Calu3 (cell line): ENCODE measurements at places on chromosomes 3 and 15. TPM values are rescaled to one million over a fixed set of nuclear protein-coding genes. Genes with fewer than 3 reads are reported as not detected.

The RTP3 gene
- total RNA-seq, result not detected in 2 replicates

The CHCHD4 gene
- 14.3 and 16.7 TPM in 2 replicates for total RNA-seq

The TIPIN gene
- 19.8 and 27.0 TPM in 2 replicates for total RNA-seq

The CHRFAM7A gene
- 1.4 TPM in 1 of 2 replicates, not detected in the other for total RNA-seq

The MOBP gene
- total RNA-seq, result 0.57 TPM in 1 of 2 replicates, not detected in the other

The MUC13 gene
- 25.8 and 58.8 TPM in 2 replicates for total RNA-seq

The PEAK1 gene
- total RNA-seq, result 51.7 and 54.3 TPM in 2 replicates

The ETFA gene
- 230 and 252 TPM in 2 replicates for total RNA-seq

- no peak for DNase-seq
Observed at GRCh38 chr3:184082465-184082864, 14.4 kb upstream of the HTR3E start.

DNA sequence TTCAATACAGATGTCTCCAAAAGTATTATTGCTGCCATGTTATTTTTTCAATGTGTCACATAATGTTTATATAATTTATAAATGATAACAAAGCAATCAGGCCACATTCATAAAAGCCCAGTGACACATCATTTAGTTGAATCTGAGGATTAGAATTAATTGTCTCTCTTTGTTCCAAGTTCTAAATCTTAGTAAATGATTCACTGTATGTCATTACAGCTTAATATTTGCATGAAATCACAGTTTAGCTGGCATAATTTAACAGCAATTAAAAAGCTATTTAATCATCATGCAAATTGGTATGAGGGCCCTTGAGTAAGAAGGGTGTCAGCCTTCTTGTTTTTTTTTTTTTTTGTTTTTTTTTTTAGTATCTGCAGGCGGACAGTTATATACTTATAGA is 427.0 kb downstream of the EPHA6 start:
- no peak for DNase-seq

DNA sequence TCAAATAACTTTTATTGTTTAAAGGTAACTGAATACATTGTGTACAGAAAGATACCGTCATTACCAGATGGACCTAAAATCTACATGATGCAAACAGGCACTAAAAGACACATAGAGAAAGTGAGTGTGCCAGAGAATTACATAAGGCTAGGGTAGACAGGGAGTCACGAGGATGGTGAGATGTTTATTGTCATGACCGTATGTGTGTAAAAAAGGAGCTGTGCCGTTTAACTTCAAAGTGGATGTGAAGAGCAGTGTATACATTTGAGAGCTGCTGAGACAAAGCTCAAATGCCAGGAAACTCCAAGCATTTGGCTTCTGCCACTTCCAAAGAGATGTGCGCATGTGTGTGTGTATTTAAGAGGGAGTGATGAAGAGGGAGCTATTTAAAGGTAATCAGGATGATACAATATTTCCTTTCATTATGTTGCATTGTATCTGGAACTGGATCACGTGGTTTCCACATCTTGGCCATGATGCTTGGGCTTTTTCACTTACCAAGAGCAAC is 51.4 kb upstream of the IGF1R start:
- no peak for DNase-seq

DNA sequence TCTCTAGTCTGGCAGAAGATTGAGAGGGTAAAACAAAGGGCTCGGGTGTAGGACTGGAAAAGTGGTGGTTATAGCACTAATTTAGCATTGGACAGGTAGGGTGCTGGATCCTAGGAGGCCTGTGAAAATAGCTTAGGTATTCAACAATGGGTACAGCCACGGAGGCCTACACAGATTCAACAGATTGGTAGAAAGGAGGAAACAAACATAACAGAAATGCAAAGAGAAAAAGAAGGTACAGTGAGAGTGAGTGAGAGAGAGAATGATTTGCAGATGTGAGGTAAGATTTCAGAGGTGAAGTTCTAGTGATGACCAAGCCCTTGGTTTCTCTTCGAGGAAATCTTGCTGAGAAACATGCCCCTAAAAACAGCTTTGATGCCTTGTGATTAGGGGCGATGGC is 37.9 kb downstream of the ADIPOQ start:
- no peak for DNase-seq

- DNase-seq, result no peak
Observed at GRCh38 chr3:44924457-44925084, 50.2 kb downstream of the TGM4 start.

- no peak for DNase-seq
Observed at GRCh38 chr15:71422530-71423259, 307.4 kb downstream of the THSD4 start.

DNA sequence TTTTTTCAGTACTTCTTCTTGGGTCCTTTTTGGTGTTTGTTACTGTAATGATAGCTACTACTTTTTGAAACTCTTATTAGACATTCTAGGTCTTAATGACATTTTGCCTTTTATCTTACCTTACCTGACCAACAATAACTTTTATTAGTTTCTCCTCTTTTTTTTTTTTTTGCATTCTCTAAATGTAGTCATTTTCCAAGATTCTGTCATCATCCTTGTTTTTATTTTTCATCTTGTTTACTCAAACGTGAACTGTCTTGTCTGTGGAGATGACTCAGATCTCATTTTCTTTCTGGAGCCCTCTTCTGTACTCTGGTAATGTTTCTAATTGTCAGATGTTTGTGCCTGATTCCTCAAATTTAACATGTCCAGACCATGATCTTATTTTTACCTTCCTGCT is 2.9 kb downstream of the ABHD5 start:
- no peak for DNase-seq

- no peak for DNase-seq
Observed at GRCh38 chr3:197533396-197533795, 22.4 kb downstream of the BDH1 start.

- DNase-seq, result no peak
Observed at GRCh38 chr3:73658227-73658626, 33.5 kb upstream of the PDZRN3 start.

- no peak for DNase-seq
Observed at GRCh38 chr3:30663533-30664241, 57.3 kb downstream of the TGFBR2 start.

DNA sequence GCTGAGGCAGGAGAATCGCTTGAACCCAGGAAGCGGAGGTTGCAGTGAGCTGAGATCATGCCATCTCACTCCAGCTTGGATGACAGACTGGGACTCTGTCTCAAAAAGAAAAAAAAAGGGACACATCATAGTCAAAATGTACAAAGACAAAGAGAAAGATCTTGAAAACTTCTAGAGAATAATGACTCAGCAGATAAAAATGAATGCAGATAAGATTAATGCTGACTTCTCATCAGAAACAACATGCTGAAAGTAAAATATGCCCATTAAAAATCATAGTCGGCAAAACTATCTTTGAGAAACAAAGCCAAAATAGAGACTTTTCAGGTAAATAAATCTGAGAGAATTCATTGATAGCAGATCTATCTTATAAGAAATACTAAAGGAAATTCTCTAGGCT is 271.1 kb upstream of the GPR149 start:
- no peak for DNase-seq

- DNase-seq, result no peak
Observed at GRCh38 chr3:64756398-64756986, 68.7 kb upstream of the ADAMTS9 start.

DNA sequence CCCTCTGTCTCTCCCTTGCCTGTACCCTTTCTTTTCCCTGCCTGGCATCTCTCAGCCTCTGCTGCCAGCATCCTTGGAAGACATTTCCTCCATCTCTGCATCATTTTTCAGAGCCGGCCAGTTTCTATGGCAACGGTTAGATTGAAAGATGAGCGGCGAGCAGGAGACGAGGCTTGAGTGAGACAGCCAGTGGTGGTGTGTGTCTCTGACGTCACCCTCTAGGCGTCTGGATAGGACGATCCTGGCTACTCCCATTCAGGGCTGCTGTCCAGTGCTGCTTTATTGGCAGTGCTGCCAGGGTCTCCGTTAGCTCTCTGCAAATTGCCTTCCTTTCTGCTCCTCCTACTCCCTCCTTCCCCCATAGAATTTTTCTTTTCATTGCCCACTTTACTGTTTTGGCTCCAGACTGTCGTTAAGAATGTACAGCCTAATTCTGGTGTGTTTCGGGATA is 57.9 kb downstream of the TRAK1 start:
- no peak for DNase-seq

- DNase-seq, result peak; percentile 9
Observed at GRCh38 chr15:45307230-45307924, 55.3 kb downstream of the SLC28A2 start.

DNA sequence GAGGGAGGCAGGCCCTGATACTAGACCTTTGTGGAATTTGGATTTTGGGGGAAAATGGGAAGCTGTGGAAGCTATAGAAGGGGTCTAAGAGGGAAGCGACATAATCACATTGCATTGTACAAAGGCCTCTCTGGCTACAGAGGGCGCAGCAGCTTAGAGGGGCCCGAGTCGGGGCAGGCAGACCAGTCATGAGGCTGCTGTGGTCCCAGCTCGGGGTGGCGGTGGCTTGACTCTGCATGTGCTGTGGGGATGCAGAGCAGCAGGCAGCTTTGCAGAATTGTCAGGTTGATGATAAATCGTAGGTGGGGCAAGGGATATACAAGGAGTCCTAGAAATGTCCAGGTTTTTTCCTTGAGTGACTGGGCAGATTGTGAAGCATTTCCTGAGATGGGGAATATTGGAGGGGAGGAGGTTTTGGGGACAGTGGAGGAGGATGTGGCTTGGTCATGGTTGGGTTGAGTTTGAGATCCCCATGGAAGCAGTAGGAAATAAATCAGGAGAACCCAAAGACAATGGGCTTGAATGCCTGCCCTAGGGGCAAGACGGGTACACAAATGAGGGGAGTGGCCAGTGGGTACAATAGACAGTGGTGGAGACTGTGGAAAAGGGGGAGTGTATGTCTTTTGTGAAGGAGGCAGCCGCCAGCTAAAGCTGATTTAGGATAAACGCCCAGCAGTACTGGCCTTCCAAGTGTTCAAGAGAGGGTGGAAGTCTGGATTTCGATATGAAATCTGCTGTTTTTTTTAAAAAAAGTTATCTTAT is 94.1 kb downstream of the HMG20A start:
- DNase-seq, result no peak

DNA sequence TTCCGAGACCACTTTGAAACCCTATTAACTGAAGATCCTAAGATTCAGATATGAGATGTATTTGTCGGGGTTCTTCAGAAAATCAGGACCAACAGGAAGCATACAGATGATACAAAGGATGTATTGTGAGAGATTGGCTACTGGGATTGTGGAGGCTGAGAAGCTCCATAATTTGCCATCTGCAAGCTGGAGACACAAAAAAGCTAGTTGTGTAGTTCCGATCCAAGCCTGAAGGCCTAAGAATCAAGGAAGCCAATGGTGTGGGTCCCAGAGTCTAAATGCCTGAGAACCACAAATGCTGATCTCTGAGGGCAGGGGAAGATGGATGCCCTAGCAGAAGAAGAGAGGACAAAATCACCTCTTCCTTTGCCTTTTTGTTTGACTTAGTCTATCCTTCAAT is 10.9 kb upstream of the PLSCR1 start:
- no peak for DNase-seq

- no peak for DNase-seq
Observed at GRCh38 chr3:13274125-13274524, 146.0 kb downstream of the NUP210 start.

GRCh38 chr3:46228260-46229242 is 13.7 kb upstream of the CCR3 start:
- DNase-seq, result no peak

DNA sequence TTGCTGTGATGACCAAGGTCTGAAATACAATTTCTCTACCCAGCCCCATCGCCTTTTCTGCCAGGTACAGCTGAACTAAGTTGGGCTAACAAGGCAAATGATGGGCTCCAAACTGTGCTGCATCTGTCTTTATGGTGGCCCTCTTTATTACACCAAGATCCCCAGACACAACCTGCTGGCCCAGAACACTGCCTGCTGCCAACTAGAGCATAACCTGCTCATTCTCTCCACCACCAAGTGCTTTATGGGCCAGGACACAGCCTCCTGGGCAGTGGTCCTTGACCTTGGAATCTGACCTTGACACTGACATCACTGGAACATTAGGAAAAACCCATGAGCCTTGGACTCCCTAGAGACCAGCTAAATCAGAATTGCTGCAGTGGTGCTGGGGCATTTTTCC is 3.3 kb downstream of the LINS1 start:
- no peak for DNase-seq

GRCh38 chr15:63004211-63004610 is 38.3 kb upstream of the TPM1 start:
- no peak for DNase-seq
